ENCODE measurements at places on chromosomes 12 and 14.

GRCh38 chr12:26825459-26826016 lies 7.5 kb downstream of the ITPR2 start:
- no peak for DNase-seq

DNA sequence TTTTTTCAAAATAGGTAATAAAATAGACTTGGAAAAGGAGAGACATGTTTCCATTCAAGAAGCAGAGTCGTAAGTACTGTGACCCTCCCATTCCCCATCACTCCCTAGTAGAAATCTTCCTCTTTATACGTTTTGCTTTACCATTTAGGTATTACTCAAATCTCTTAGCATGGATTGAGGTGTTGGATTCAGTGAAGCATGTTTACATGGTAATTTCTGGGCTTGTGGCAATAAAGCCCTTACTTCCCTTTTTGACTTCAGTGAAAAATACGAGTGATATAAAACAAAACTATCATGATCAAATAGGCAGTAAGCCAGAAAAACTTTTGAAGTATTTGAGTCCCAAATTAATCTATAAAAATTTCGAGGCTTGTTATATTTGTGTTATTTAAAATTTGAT lies 27.4 kb downstream of the RAB21 start:
- DNase-seq: no peak

DNA sequence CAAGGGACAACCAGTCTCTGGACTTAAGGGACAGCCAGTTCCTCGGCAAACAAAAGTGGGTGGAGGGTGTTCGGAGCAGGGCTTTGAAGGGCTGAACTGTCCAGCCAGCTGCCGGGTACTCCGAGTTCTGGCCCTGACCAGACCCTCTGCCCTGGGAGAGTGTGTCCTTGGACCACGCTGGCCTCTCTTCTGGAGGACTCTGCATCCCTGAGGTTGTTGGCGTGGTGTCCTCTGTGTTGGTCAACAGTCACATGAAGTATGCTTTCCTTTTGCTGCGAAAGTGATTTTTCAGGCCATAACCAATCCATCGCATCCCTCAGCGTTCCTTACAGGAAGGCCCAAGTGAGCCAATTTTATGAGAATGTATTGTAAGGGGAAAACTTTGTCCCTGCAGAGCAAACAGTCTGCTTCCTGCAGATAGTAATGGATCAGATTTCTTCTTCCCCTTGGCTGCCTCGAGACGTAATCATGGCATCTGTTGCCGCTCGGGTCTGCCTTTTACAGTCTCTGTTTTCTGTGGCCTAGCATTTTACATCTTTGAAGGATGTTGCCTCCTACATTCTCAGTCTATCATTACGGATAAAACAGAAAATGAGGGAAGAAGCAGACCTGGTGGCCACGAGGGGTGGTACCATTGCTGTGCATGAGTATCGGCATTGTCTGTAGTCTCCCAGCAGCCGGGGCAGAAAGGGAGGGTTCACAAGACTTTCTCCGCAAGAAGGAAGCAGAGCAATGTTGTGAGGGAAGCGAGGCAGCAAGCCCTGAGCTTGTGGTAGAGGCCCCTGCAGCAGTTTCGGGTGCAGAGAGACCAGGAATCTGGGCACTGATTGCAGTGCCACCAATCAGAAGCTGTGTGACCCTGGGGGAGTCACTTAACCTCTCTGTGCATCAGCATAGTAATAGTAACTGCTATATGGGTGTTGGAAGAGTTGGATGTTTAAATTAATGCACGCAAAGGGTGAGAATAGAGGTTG lies 47.4 kb downstream of the SMIM41 start:
- DNase-seq: no peak

- no peak for DNase-seq
Measured at GRCh38 chr14:100825713-100826331, at the start of gene MEG3. MEG3 (plus strand) TSS chr14:100826118.

- DNase-seq: no peak
Measured at GRCh38 chr12:563787-564298, 99.4 kb downstream of the NINJ2 start.

DNA sequence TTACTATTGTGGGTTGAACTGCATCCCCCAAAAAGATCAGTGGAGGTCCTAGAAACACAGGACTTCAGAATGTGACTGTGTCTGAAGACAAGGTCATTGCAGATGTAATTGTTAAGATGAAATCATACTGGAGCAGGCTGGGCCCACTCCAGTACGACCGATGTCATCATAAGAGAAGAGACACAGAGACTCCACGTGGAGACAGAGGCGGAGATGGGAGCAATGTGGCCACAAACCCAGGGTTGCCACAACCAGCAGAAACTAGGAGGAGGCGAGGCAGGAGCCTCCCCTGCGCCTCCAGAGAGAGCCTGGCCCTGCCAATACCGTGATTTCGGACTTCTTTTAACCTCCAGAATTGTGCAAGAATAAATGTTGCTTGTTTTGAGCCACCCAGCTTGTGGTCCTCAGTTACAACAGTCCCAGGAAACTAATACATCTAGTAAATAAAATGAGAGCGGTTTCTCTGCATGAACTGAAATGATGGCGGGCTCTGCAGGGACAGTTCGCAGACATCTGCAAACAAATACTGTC lies 25.7 kb upstream of the FZD10 start:
- no peak for DNase-seq

GRCh38 chr12:6724409-6724797 lies 557 bp downstream of the COPS7A start:
- peak; percentile 44 for DNase-seq

DNA sequence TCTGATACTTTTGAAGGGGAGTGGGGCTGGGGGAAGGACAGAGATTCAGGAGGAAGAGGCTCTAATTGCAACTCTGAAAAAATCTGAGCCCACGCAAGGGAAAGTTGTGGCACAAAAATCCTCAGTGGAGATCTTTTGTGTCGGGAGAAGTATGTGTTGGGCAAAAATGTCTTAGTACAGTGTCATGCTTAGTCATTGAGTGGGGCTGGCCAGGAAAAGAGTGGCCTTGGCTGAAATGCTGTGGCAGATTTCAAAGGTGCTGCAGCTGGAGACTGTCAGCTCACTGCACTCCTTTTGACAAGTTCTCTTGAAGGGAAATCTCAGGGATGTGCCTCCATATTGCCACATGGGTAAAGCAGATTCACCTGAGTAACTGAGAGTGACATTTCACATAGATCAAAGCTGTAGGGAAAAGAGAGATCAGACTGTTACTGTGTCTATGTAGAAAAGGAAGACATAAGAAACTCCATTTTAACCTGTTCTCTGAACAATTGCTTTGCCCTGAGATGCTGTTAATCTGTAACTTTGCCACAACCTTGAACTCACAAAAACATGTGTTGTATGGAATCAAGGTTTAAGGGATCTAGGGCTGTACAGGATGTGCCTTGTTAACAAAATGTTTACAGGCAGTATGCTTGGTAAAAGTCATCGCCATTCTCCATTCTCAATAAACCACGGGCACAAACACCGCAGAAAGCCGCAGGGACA lies 36.0 kb upstream of the GLIPR1 start:
- no peak for DNase-seq

DNA sequence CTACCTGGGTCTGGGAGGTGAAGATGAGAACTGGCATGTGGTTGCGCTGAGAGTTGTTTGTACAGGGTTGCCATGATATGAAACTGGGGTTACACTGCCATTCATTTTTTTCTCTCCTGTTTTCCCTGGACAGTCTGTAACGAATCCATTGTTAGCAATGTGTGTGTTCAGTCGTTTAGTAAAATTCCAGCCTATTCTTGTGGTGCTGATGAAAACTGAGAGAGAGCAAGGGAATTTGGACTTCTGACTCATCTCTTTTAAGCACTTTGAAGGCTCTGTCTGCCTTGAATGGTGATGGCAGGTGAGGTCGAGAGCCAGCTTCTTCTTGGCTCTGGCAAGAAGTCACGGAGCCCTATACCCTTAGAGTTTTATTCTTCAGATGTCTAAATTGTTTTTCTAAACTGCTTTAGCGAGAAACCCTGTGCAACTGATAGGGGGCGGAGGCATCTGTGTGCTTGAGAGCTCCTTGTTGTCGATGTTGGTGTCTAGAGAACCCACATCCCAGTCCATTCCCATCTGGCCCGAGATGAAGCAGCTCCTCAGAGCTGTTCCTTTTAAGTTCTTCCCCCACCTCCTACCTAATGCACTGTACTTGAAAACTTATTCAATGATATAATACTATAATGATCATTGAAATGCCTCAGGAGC lies 204.4 kb downstream of the TMX1 start:
- no peak for DNase-seq

DNA sequence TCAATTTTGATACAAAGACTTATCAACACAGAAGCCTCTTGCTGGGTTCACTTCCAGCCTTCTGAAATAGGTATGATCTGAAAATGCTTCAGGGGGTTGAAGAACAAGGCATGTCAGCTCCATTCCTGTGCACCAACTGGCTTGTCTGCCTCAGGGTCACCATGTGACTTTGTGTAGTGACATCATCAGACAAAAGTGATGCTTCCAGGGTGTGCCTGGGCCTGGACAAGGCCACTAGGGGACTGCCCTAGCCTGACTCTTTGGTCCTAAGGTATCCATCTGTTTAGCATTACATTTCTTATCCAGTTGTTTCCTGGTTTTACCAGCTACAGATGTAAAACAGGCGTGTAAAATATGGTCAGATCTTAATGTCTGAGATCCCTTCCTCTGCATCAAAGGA lies 155.6 kb downstream of the CAND1 start:
- DNase-seq: no peak

GRCh38 chr12:123113026-123113425 lies 37.9 kb downstream of the PITPNM2 start:
- DNase-seq: peak; percentile 91

Measured in DMS79 treated with DMSO at 0.1 percent for 48 hours (cell line).